ENCODE measurements at places on chromosomes 7 and 10.
A peak's percentile ranks its signal among the peaks of the same experiment; 100 is the strongest.

DNA sequence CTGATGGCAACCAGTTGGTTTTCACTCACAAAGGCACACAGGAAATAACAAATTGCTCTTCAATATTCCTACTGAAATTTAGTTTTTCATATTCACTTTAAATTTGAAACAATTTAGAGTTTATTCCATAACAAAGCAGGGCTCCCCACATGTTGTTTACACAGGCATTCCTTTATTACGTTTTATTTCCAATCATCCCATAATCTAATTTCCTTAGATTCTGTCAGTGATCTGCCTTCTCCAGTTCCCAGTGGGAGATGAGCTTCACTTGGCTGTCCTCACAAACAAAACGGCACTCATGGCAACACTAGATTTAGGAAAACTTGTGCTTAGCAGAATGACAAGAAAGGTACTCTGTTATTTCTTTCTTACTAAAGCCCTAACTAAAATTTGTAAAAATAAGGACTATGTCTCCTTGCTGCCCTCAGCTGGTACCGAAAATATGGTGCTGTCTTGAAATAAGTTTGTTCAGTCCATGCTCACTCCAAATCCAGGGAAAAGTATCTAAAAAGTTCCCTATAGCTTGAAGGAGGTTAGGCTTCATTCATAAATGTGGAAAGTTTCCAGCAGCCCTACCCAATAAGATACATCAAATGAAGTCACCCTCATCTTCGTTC lies 23.0 kb downstream of the PHYH start:
- DNase-seq = no peak

GRCh38 chr7:38318803-38319416 lies 45.5 kb upstream of the TARP start:
- DNase-seq = no peak

GRCh38 chr10:81784111-81784597 lies 90.8 kb upstream of the NRG3 start:
- no peak for DNase-seq

- DNase-seq = no peak
These were observed 157.6 kb upstream of the LANCL2 start for GRCh38 chr7:55207436-55208125.

- no peak for DNase-seq
These were observed 101.8 kb upstream of the FZD8 start for GRCh38 chr10:35743851-35744250.

- DNase-seq = no peak
These were observed 11.8 kb downstream of the INPP5A start for GRCh38 chr10:132549371-132549770.

DNA sequence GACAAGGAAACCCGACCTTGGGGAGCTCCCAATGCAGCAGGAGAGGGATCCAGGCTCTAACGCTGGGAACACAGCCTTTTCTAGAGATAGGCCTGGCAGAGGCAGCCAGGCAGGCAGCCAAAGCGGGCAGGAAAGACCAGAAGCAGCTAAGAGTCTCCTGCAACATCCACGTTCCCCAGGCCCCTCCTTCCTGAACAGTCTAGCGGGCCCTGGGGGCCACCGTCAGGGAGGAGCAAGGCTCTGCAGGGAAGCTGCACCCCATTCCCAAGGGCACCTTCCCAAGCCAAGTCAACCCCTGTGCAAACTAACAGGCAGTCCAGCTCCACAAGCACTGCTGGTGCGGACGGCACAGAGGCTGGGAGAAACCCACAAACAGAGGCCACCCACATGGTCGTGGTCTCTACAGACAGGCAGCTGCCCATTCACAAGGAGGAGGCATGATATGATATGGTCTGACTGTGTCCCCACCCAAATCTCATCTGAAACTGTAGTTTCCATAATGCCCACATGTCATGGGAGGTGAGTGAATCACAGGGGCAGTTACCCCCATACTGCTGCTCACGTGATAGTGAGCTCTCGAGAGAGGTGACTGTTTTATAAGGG lies 115.7 kb downstream of the MAD1L1 start:
- DNase-seq = no peak

DNA sequence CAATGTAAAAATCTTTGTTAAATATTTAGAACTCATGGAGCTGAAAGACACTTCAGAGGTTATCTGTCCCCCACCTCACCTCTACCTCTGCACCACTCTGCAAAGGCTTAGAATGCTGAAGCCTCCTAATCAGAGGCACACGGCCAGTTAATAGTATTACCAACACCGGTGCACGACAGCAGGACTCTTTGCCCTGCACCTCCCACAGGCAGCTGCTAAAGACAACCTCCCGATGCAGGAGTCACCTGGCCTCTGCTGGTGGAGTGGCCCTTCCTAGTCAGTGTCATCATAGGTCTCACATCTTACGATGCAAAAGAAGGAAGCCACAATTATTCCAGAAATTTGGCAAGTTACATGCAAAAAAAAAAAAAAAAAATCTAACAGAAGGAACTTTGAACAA lies 66.6 kb upstream of the MGMT start:
- DNase-seq = no peak

DNA sequence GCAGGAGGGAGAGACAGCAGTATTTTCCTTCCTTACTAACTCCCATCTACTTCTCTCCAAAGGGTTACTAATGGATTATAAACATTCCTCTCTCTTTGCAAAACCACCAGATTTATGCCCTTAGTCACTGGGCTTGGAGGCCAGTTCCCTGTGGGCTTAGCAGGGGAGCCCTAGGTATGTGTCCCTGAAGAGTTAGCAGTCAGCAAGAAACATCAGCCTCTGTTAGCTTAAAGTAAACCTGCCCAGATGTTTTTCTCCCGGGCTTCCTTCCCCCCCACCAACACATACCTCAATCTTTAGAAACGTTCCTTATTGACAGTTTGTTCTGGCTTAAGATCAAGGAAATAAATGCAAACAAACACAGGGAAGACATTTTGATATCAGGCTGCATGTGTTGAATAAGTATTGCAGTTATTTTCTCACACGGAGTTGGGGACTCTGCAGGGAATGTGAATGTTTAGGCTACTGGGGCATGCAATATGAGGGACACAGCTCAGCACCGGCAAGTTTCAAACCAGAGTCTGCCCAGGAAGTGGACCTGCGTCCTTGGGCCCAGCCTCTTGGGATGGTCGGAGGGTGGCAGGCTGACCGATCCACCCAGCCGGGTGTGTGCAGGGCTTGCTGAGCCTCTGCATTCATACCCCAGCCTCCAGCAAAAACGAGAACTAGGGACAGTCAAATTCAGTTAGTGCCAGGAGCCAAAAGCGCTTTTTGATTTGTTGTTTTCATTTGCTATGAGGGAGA lies 252.0 kb upstream of the GRB10 start:
- no peak for DNase-seq

- DNase-seq = no peak
These were observed 128.9 kb upstream of the GAD2 start for GRCh38 chr10:26087666-26088065.

DNA sequence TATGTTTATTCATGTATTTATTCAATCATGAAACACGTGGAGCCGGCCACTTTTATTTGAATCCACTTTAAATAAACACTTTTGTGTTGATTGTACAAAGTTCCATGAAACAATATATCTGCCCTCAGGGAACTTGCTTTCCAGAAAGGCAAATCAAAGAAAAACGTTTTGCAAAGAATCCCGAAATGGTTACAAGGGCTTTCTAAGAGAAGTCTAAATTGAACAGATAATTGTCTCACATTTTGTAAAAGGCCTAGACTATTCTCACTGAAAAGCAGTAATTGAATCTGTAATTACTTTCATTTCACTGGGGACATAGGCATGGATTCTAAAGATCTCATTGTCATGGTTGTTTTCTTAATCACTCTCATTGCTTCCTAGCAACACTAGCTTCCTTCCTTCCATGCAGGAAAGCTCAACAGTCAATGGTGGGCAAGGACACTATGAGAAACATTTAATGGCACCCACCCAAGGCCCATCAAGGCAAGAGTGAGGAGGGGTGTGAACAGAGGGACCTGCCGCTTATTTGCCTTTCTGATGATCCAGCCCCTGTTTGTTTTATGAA lies 622.4 kb upstream of the C7orf33 start:
- DNase-seq = no peak

DNA sequence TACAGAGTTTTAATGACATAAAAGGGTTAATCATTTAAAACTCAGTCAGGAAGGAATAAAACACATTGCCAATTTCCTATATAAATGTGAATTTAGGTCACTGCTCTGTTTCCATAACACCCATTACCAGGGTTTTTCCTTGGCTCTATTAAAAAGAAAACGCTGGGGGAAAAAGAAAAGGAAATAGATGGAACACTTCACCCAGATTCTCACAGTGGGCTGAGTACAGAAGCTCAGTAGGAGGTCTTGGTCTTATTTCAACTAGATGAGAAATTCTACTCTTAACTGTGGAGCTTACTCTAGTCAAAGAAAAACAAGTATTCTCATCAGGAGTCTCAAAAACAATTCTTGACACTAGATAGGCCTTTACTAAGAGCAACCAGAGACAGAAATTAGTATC lies 36.5 kb downstream of the GLUD1 start:
- DNase-seq = no peak

GRCh38 chr10:122149561-122150505 lies 121.3 kb upstream of the BTBD16 start:
- no peak for DNase-seq

GRCh38 chr10:89076120-89076519 lies 85.5 kb downstream of the FAS start:
- no peak for DNase-seq

GRCh38 chr7:20521243-20521642 lies 94.2 kb upstream of the ABCB5 start:
- no peak for DNase-seq

GRCh38 chr7:124758327-124758726 lies 7.3 kb downstream of the GPR37 start:
- no peak for DNase-seq

DNA sequence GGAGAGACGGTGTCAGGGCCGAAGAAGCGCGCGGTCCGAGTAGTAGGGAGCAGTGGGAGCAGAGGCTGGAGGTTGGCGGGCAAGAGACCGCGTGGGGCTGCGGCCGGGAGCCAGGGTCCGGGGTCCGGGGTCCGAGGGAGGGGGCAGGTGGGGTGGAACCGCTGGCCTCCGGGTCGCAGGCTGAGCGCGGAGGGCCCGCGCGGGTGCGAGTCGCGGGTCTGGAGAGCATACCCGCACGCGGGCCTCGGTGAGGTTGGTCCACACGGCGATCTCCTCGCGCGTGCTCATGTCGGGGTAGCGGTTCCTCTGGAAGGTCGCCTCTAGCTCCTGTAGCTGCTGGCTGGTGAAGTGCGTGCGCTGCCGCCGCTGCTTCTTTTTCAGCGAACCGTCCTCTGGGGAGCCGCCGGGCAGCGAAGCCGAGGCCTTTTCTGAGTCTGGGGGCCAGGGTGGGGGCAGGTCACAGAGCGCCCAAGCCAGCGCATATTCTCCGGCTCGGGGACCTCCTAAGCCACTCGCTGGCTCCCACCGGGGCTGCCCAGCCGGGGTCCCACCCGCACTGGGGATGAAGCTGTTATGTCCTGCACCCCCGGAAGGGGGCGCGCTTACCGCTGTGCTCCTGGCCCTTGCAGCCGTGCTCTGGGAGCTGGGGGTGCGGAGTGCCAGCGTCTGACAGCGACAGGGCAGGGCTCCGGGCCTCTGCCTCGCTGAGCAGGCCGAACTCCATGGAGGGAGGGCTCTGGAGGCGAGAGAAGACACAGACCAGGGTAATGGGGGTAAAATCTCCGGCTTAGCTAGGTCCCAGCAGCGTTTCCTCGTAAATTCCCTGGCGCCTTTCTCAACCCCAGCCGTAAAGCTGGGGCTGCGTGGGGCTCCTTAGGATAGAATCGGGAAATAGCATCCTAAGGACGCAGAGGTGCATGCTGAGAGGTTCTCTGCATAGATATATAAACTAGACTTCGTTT lies 5.5 kb downstream of the ELOVL3 start:
- no peak for DNase-seq

DNA sequence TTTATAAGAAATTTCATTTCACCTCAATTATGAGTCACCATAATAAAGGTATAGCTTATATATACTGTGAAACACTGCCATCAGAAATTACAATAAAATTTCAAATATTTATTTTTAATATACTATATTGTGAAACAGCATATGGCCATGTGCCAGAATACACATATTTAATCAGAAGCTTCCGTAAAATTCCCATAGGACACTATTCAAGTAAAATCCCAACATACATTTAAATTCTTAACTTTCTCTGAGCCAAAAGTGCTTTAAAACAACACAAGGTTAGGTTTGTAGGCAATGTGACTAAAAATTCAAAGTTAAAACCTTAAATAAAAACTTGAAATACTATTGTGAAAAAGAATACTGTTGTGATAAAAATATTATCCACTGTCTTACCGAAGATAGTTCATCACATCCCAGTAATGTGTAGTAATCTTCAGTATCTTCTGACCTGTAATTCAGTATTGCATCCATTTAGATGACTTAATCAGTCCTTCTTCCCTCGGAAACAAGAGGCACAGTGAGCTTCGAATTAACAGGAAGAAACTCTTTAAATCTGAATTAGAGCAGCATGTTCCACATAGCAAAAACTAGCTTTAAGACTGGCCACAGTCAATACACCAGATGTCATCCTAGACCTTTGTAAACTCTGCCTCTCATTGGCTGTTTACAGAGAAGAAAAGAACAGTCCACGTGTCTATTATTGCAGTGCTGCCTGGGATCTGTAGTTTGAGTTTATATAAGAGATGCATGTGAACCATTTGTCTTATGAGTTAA lies at the start of gene DNAJC12:
Gene DNAJC12 (minus strand): TSS at position 648 of the 774 bp plus-strand sequence. CDS start 177 bp downstream, at position 471.
- no peak for DNase-seq

DNA sequence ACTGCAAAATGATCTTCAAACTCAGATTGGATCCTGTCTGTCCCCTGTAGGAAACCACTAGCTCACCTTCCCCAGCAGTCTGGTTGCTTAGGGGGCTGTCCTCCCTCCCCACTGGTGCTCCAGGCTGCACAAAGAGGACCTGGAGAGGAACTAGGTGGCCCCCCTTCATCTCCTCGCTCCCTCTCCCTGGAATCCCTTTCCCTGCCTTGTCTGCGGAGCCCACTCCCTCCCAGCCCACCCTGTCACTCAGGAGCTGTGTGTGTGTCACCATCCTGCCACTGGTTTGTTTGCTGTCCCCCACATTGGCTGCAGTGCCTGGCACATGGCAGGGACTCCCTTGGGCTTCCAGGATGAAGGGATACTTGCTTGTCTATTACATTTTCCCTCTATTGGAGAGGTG lies 35.5 kb upstream of the ZMIZ2 start:
- DNase-seq = no peak

GRCh38 chr7:44196450-44196872 lies 4.3 kb upstream of the YKT6 start:
- no peak for DNase-seq

GRCh38 chr10:119341459-119342301 lies 134.3 kb downstream of the GRK5 start:
- DNase-seq = peak; percentile 6

- no peak for DNase-seq
These were observed 5.9 kb upstream of the OR2F1 start for GRCh38 chr7:143948733-143949132.

DNA sequence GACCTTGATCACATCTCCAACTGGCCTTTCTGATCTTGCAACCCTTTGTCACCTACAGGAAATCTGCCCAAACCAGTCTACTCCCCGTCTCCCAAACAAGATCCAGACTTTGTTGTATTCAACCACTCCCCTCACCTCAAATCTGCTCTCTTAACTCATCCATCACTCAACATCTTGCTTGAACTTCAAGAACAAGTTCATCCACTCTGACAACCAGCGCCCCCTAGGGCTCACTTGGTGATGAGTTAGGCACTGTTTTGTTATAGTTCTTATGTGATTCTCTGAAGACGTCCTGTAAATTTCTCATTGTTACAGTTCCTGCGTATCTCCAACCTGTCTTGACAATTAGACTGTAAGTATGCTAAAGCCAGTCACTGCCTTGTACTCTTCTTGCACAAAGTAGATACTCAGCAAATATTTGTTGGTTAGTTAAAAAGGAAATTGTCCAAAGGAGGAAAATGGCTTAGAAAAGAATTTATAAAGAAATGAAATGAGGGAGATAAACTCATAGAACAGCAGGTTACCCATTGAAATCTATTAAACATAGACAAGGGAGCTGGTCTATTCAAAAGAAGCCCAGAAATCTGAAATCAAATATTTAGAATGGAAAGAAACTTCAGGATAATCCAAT lies 5.3 kb downstream of the FRMD4A start:
- no peak for DNase-seq
